Neural crest cell (in vitro differentiated cells): ENCODE measurements at places on chromosomes 2 and 18. TPM values are rescaled to one million over a fixed set of nuclear protein-coding genes. Genes with fewer than 3 reads are reported as not detected.

DNA sequence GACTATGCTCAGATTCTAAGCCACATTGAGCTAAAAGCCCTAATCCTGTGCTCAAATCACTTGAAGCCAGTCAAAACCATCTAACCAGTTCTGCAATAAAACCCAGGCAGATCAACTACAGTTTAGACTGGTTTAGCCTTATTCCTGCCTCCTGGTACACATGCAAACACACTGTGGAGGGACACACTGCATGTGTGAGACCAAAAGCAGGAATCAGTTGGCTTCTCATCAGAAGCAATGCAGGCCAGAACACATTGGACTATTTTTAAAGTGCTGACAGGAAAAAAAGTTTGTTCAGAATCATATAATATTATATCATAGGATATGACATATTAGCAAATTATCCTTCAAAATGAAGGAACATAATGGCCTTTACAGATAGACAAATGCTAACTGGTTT is 52.5 kb upstream of the NT5C1B start:
- no peak for DNase-seq

- no peak for DNase-seq
Observed at GRCh38 chr2:11239666-11240462, 84.6 kb downstream of the SLC66A3 start.

- no peak for DNase-seq
Observed at GRCh38 chr2:39778233-39778632, 825 bp downstream of the THUMPD2 start.

The UGT1A5 gene
- total RNA-seq, result not detected in 2 replicates

DNA sequence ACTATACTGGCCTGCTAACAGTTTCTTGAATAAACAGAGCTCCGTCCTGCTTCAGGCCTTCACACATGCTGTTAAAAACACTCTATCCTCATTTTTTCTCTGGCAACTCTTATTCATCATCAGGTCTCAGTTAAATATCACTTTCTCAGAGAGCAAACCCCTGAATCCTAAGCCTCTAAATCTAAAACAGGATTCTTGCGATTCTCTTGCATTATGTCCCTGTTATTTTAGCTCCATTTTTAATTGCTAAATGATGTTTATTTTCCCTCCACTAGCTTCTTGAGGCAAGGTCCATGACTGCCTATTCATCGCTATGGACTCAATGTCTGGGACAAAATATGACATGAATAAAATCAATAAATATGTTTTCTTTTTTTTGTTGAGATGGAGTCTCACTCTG is 190.7 kb upstream of the SMAD7 start:
- DNase-seq, result no peak

- DNase-seq, result no peak
Observed at GRCh38 chr18:33761363-33761762, 183.3 kb downstream of the ASXL3 start.

- no peak for DNase-seq
Observed at GRCh38 chr2:429142-429541, 141.3 kb upstream of the ALKAL2 start.

The CYP26B1 gene
- 15.4 and 16.4 TPM in 2 replicates for total RNA-seq

GRCh38 chr2:67283641-67284040 is 113.5 kb upstream of the ETAA1 start:
- no peak for DNase-seq

DNA sequence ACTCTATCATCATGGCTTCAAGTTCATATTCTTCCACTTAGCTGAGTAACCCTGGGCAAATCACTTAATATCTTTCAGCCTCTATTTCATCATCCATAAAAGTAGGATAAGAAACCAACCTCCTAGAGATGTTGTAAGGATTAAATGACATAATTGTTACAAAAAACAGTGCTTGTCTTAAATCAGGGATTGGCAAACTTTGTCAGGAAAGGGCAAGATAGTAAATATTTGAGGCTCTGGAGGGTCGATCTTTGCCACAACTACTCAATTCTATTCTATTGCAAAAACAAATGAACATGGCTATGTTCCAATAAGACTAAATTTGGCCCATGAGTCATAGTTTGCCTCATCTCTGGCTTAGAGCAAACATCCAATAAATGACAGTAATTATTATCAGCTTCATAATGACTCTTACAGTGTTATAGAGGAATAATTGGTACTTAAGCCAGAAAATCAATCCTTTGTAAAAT is 184.7 kb downstream of the SATB2 start:
- no peak for DNase-seq

The APLF gene
- total RNA-seq, result 6.9 and 7.3 TPM in 2 replicates

GRCh38 chr18:75068682-75069435 is 140.1 kb downstream of the PTGR3 start:
- DNase-seq, result no peak

The EFR3B gene
- 40.7 and 41.2 TPM in 2 replicates for total RNA-seq

GRCh38 chr18:63889626-63890025 is 2.1 kb downstream of the SERPINB2 start:
- no peak for DNase-seq

DNA sequence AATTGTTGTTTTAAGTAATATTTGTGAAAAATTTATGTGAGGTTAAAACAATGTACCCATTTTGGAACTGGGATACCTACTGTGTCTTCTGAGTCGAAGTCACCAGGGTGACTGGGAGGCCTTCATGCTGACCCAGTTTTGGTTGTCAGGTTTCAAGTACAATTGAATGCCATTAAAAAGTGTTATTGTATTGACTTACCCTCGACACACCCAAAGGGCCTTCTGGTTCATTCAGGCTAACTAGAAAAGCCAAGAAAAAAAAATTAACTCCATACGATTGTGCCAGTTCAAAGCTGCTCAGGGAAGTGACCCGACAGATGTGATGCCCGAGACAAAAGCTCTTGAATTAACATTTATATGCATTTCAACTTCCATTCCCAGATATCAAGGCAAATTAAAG is 190.0 kb downstream of the ST6GAL2 start:
- DNase-seq, result no peak

- no peak for DNase-seq
Observed at GRCh38 chr2:174013315-174013751, 48.2 kb upstream of the SP3 start.

DNA sequence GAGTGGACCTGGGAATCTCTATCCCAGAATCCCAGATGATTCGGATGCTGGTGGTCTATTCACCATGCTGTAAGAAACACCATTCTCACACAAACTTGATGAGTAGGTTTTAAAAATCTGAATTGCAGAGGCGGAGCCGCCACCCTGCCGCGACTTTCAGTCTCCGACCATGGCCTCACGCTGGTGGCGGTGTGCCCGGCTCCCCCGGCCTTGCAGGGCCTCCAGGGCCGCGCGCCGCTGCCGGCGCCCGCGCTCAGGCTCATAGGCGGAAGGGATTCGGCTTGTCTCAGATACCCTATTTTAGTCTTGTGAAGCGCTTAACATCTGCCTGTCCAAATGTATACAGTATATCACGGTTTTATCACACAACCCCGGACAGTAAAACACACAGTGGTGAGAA is 2.6 kb upstream of the PPM1B start:
- no peak for DNase-seq

The ERFE gene
- 2.6 and 2.8 TPM in 2 replicates for total RNA-seq

The RNU2-63P gene
- 24.6 and 25.1 TPM in 2 replicates for total RNA-seq

- DNase-seq, result no peak
Observed at GRCh38 chr2:105615305-105615704, 129.4 kb upstream of the NCK2 start.

DNA sequence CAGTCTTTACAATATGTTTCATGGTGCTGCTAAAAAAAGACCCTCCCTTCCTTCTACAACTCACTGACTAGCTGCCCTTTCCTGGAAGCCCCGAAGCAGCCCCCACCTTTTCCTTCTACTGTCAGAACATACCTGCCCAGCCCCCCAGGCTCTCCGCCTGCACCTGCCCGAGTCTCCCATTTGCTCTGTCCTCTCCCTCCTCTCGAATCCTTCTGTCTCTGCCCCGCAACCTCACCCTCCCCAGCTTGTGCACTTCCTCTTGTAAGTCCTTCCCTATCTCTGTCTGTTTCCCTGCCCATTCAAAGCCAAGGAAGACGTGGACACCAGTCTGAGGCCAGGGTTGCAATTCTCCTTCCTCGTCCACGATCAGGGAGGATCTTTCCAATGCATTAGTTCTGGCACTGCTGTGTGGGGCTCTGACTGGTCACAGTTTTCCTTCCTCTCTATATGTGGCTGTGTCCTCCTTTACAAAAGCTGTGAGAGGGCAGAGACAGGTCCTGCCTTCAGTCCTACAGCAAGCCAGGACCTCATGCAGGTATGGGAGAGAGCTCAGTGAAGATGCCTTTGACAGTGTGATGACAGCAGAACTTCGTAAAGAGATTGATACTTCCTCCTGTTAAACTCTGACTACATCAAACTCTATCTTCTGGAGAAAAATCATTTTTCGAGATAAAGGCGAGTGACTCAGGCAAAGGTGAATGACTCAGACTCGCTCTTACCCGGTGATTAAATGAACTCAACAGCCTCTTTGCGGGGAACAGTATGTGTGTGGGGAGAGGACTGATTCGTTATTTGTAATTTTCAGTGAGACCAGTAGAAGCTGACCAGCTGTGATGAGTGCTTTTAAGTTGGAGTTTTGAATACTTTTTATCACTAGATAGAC is 14.2 kb downstream of the TNFRSF11A start:
- no peak for DNase-seq

The ACMSD gene
- not detected in 2 replicates for total RNA-seq

- DNase-seq, result no peak
Observed at GRCh38 chr2:198441901-198442300, 637.5 kb downstream of the PLCL1 start.

DNA sequence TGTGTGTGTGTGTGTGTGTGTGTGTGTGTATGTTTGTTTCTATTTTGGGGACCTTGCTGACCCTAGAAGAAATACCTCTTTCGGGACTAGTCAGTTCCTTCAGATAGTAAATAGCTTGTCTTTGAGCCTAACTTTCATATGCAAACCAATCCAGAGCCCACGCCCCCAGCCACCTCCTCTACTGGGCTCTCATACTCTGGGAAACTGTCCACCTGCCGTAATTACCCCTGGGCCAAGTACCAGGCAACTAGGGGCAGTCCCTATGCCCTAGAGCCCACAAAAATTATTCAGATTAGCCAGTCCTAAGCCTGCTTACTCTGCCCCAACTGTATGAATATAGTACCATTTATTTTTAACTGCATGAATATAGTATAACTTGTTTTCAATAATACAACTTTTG is 970.4 kb downstream of the EPHA4 start:
- no peak for DNase-seq

DNA sequence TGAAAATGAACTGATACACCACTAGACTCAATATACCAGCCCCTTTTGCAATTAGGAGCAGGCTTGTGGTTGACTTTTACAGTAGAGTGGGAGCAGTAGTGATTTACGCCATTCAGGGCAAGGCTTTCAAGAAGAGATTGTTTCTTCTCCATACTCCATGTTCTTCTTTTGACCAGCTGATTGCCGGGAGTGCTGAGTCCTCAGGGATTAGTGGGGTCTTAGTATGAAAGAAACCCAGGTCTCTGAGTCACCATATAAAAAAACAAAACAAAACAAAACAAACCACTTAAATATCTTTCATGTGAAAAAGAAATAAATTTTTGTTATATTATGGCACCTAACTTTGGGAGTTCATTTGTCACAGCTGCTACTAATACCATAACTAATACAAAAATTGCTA is 465.6 kb upstream of the TRIB2 start:
- no peak for DNase-seq

DNA sequence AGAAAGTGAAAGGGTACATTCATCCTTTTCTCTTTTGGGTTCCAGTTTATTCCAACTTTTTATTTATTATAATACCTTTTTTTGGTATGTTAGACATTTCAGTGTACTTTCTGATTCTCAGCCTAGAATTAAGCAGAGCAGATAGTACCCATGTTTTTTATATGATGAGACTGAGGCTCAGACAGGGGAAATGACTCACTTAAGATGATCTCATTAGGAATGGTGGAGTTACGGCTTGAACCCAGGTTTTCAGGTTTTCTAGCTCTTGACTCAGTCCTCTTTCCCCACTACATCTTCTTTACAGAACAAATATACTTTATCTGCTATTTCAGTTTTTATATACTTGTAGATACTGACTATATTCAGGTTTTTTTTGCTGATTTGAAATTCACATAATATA is 51.7 kb upstream of the OTX1 start:
- no peak for DNase-seq

The PAIP2B gene
- 6.5 and 7.4 TPM in 2 replicates for total RNA-seq

DNA sequence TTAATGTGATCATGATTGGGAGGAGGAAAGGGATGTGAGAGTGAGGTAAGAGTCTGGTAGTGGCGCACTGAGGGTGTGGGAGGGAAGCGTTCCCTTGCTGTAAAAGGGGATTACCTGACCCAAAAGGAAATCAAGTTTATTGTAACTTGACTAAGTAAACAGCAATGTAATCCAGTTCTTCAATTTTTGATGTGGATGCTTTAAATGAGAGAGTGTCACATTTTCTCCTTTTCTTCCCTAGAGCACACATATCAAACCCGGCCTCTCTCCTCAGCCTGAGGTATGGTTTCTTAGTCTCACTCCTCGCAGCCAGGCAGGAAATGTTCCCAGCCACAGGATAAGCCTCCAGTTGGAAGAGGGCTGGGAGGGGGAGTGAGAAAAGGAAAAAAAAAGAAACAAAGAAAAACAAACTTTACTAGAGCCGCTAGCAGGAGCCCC is 688 bp upstream of the ARHGAP28 start:
- no peak for DNase-seq

The IL36RN gene
- total RNA-seq, result not detected in 2 replicates

The FAM237A gene
- total RNA-seq, result not detected in 2 replicates

The SIX3 gene
- total RNA-seq, result not detected in 2 replicates

The TDRD15 gene
- not detected in 2 replicates for total RNA-seq

The INHBB gene
- 0.14 and 0.49 TPM in 2 replicates for total RNA-seq

DNA sequence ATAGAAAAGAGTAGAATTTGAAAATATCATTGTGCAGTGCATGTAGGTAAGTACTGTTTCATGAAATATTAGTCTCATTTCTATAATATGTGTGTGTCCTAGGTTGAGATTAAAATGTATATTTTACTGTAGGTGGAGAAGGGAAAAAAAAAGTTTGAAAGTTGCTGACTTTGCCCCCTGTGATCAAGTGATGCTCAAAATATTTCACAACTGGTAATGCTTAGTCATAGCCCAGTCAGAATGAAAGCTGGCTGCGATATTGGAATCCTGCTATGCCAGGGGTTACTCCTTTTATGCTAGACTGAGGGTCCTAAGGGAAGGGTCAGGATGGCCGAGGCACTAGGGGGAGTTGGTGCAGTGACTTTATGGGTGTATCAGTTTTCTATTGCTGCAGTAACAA is 19.5 kb upstream of the CFAP36 start:
- DNase-seq, result no peak

The WDFY1 gene
- 41.1 and 43.3 TPM in 2 replicates for total RNA-seq
